ENCODE measurements at places on chromosomes 1 and 21.

DNA sequence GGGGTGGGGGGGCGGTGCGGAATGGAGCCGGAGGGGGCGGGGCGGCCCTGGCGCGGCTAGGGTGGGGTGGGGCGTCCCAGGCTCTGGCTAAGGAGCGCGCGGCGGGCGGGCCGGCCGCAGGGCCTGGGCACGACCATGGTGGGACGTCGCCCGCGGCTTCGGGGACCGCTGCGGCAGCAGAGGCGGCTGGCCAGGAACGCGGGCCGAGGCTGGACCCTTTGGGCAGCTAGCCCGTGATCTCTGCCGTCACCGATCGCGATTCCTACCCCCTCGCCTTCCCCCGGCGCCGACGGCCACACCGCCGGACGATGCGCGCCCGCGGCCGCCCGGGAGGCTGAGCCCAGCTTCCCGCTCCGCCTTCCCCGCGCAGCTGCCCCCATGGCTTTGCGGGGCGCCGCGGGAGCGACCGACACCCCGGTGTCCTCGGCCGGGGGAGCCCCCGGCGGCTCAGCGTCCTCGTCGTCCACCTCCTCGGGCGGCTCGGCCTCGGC lies at the start of gene MAP3K21:
Gene MAP3K21, plus strand, starts transcription at position 74 of the 491 bp plus-strand sequence. Its CDS starts 305 bp downstream, at position 379.
- DNase-seq: no peak

GRCh38 chr21:45297869-45298268 lies 10.2 kb upstream of the POFUT2 start:
- DNase-seq: no peak

GRCh38 chr1:110084227-110085078 lies 14.0 kb upstream of the ALX3 start:
- DNase-seq: no peak

DNA sequence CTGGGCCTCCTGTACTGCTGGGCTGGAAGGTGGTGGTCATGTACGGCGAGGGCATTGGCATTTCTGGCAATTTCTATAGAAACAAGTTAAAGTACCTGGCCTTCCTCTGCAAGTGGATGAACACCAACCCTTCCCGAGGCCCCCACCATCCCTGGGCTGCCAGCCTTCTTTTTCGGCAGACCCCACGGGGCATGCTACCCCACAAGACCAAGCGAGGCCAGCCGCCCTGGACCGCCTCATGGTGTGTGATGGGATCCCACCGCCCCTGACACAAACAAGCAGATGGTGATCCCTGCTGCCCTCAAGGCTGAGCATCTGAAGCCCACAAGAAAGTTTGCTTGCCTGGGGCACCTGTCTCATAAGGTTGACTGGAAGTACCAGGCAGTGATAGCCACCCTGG lies 76.0 kb downstream of the NFASC start:
- DNase-seq: no peak

DNA sequence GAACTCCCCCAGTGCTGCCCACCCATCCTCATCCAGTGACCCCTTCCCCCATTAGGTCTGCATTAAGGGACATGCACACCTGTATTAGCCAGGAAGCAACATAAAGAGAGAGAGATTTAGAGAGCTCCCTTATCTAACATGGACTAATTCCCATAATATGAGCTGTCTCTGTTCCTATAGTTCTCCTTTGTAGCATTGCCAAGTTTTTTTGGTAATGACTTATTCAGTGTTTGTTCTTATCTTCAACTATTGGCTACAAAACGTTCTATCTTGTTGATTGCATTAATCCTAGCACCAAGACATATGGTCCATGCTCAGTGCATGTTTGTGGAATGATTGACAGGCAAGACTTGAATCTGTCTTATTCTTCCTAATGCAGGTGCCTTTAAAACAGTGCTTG lies 264.0 kb downstream of the ADGRL2 start:
- DNase-seq: no peak

GRCh38 chr21:45270306-45270821 lies 17.3 kb downstream of the POFUT2 start:
- DNase-seq: no peak

DNA sequence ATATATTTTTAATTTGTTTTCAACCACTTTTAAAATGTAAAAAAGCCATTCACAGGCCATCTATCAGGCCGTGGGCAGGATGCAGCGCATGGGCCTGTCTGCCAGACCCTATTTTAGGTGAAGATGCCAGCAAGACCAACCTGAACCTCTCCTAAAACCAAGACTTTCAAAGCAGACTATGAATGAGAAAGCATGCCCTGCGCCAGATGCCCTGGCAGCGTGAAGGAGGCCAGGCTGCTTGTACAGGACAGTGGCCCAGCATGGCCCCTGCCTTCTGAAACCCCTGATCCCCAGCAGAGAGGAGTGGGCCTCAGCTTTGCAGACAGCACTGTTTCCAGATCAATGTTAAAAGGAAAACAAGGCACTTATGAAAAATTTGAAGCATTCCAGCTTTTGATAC lies 31.6 kb downstream of the WDR4 start:
- no peak for DNase-seq

DNA sequence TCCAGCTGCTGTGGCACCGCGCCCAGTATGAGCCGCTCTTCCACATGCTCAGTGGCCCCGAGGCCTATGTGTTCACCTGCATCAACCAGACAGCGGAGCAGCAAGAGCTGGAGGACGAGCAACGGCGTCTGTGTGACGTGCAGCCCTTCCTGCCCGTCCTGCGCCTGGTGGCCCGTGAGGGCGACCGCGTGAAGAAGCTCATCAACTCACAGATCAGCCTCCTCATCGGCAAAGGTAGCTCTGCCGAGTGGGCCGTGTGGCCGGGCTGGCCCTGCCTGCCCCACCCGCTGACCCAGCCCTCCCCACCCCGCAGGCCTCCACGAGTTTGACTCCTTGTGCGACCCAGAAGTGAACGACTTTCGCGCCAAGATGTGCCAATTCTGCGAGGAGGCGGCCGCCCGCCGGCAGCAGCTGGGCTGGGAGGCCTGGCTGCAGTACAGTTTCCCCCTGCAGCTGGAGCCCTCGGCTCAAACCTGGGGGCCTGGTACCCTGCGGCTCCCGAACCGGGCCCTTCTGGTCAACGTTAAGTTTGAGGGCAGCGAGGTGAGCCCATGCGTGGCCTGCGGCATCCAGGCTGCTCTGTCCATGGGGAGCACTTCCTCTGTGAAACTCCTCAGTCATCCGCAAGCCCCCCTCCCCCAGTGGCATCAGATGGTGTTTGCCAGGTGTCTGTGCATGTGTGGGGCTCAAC lies 64.2 kb downstream of the PIK3CD start:
- DNase-seq: no peak

DNA sequence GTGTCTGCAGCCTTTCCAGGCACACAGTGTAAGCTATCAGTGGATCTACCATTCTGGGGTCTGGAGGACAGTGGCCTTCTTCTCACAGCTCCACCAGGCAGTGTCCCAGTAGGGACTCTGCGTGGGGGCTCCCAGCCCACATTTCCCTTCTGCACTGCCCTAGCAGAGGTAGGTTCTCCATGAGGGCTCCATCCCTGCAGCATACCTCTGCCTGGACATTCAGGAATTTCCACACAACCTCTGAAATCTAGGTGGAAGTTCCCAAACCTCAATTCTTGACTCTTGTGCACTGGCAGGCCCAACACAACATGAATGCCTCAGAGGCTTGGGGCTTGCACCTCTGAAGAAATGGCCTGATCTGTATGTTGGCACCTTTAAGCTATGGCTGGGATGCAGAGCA lies 6.8 kb downstream of the CRYZ start:
- DNase-seq: no peak

DNA sequence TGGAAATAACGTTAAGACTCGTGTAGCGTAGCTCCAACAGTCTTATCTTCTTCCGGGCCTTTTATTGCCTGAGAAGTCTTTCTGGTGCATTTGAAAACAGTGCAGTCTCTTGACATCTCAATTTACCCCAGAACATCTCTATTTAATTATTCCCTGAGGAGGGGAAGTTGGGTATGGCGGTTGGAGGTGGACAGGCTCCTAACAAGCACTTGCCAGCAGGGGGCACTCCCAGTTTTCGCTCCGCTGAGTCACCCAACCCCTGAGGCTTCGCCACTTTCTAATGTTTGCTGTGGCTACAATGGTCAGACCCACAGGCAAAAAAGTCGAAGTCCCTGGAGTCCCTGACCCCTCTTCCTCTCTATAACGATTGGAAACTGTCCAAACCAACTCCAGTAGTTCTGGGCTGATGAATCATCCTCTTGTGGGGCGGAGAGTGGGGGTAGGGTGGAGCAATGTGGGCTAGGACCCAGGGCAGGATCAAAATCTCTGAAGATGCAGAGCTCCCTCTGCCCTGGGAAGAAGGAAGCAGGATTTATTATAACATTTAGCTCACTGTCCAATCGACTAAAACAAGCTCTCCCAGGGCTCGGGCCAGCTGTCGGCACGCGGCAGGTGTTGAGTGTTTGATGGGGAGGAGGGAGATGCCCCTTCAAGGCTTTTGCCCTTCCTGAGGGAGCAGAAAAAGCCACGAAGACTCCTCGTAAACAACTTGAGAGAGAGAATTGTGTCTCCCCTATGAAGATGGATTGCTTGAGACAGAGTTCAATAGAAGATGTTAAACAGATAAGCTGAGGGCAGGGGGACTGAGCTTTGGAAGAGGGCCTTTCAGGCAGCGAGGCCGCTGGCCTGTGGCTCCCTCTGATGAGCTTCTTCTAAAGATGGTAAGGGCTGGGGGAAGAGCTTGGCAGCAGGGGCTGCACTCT lies 85.7 kb downstream of the BRINP2 start:
- no peak for DNase-seq

- DNase-seq: no peak
Measured at GRCh38 chr1:159266832-159267231, 35.3 kb upstream of the FCER1A start.

- DNase-seq: no peak
Measured at GRCh38 chr21:46385846-46386733, 62.1 kb downstream of the PCNT start.

GRCh38 chr1:79006564-79006963 lies at the start of gene ADGRL4:
ADGRL4 (minus strand) TSS chr1:79006730; CDS start chr1:79006654, 76 bp downstream.
- DNase-seq: no peak

DNA sequence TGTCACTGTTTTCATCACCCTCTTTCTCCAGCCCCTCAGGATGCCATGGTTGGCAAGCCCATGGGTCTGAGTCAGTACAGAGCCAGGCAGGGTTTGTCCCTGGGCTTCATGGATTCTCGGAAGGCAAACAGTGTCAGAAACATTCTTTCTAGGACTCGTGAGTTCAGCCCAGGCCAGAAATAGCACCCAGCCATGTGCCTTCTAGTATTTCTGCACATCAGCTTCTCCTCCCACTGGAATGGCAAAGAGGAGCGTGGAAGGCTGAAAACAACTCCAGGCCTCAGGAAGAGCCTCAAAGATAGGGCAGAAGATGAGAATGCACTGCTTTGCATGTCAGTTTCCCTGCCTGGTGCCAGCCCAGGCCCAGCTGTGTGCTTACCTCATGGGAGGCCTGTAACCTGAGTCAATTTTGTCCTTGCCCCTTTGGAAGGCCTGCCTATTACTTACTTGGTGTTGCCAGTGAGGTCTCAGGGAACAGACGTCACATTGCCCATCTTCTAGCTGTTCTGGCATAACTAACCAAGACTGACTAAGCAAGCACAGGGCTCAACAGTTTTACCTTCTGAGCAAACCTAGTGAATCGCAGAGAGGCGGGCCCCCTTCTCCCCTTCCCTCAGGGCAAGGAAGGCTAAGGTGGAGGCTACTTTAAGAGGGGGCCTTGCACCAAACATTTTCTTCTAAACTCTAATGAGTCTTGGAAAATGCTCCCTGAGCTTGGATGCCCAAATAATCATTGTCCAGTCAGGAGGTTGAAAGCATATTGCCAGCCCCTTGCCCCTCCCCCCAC lies 42.4 kb downstream of the GLUL start:
- DNase-seq: no peak

DNA sequence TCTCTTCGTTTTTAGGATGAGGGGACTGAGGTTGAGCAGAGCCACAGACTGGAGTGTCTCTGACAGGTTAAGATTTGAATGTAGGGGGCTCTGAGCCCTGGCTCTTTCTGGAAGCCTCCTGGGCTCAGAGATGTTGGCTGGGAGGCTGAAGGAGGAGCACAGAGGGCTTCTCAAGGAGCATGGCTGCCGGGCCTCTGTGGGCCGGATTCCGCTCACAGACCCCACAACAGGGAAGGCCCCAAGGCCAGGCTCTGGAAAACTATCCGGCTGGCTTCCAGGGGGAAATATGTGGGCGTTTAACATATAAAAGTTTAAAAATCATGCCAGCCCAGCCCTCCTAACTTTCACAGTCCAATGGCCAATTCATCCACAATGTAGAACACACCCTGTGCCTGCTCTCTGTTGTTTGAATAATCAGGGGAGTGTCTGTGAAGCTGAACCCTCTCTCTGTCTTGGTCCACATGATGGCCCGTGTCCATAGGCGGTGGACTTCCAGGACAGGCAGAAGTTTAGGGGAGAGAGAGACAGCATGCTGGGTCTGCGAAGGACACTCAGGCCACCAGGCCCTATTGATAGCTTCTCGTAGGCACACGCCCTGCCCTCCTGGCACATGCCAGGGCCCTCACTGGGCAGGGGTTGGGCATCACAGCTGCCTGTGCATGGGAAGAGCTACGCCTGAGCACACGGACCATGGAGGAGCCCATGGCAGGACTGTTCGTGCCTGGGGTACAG lies 10.8 kb downstream of the OBSCN start:
- DNase-seq: no peak

DNA sequence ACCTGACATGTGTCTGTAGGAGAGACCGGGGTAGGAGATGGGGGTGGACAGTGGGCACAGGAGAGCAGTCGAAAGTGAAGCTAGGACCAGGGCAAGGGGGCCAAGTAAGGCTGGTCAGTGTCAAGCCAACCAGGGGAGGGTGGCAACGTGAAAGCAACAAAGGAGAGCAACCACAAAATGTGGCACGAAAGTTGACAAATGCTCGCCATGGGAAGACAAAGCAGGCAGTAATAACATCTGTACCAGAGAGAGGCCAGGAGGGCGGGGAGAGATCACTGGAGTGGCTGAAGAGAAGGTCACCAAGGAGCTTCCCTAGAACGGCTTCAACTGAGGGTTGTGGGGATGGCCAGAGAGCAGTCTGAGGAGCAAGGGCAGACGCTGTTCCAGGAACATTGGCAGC lies 17.0 kb downstream of the QSOX1 start:
- no peak for DNase-seq

DNA sequence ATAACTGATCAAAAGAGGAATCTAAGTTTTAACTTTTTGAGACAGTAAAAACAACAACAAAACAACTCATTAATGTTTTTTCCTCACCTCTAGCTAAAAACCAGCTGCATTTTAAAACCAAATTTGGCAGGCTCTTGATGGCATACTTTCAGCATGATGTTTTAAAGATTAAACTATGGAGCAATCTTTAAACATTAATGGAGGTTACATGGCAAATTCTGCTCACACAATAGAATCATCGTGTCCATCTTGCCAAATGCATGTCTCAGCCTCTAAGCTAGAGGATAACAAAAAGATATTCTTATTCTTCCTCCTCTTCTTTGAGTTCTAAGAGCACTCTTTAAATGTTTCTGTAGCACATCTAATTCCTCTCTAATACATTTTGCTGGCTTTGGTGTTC lies 579.8 kb upstream of the PKN2 start:
- no peak for DNase-seq

DNA sequence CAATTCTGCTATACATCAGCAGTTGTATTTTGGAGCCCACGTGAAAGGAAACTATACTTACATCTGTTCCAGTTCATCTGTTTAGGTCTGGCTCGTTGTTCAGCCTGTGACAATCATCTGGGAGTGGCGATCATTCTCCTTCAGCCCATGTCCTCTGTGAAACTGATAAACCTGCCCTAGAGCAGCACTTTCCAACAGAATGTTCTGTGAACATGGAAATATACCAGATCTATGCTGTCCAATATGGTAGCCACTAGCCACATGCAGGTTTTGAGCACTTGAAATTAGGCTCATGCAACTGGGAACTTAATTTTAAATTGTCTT lies 24.5 kb upstream of the COQ8A start:
- DNase-seq: no peak
